ENCODE measurements at places on chromosomes 16 and 17. TPM values are rescaled to one million over a fixed set of nuclear protein-coding genes. Genes with fewer than 3 reads are reported as not detected.

DNA sequence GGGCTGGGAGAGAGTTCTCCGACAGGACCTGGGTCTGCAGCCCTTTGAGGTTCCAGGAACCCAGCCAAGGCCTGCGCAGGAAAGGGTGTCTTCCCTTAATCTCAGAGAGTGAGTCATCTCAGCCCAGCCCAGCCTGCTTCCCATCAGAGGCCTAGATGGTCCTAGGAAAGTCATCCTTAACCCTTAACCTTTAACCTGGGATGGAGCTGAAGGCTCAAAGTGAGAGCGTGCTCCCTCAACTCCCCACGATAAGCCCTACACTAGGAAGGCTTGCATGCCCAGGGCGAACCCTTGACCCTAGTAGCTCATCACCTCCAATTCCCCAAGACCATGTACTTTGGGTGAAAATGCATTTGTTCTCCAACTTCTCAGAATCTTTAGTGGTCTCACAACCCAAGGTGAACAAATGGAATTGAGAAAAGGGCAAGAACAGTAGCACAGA is 4.8 kb upstream of the ATXN7L3 start:
- DNase-seq = peak; percentile 87

GRCh38 chr17:61431594-61432311 is 20.5 kb upstream of the TBX4 start:
- peak; percentile 77 for DNase-seq

GRCh38 chr17:61444831-61445230 is 7.4 kb upstream of the TBX4 start:
- DNase-seq = peak; percentile 32

DNA sequence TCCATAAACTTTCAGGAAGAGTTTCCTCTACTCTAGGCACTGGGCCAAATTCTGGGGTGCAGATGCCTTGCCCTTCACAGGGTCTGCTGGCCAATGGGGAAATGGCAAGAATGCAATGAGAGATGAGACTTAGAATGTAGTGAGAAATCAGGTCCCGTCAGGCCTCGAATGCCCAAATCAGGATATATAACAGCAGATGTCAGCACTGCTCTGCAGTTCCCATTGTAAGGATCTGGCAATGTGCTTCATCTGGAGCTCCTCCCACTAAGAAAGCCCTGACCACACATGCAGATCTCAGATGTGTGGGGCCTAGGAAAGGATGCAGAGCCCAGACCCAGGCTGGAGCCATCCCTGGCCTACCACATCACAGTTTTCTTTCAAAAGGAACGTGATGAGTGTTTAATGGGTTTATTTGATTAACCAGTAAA is 13.9 kb upstream of the LPCAT2 start:
- DNase-seq = peak; percentile 94

GRCh38 chr16:55144651-55145050 is 179.4 kb upstream of the IRX6 start:
- DNase-seq = no peak

DNA sequence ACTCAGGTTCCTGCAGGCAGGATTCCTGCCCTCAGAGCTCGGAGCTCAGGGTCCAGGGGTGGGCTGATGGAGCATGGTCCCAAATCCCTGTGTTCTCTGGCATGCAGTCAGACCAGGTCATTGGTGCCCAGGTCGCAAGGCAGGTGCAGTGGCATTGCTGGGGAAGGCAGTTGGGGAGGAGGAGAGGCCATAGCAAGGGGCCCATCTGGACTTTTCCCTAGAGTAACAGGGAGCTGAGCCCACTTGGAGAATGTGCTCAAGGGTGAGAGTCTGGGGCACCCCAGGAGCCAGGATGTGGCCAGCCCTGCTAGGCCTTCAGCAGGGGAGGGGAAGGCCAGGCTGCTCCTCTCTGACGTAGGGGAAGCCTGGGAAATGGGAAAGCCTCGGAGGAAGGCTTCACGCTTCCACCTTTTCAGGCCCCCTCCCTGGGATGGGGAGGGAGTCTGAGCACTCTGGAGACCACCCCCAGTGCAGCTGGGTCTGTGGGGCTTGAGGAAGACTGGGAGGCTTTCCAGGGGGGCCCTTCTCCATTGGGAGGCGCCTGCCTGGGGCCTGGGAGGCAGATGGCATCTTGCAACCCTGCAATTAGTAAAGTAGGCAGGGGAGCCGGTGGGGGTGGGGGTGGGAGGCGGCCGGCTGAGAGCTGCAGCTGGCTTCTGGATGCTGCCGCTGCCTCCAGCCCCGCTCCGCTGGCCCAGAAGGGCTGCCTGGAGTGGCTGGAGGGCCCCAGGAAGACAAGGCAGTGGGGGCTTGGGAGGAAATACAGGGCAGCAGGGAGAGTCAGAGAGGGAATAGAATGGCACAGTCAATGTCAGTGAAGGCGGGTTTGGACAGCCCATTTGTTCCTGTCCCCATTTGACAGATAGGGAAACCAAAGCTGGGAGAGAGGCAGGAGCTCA is 21.1 kb upstream of the DOK4 start:
- DNase-seq = no peak

Gene SKAP1
- total RNA-seq = not detected

Gene SCRN2
- 33.2 TPM for total RNA-seq

Gene MLKL
- 8.7 TPM for total RNA-seq

Measured in fibroblast of villous mesenchyme (primary cell).